NCI-H2081 treated with DMSO at 0.1 percent for 48 hours (cell line): ENCODE measurements at places on chromosomes 12 and 14.

- no peak for DNase-seq
These were observed 142.0 kb downstream of the KTN1 start for GRCh38 chr14:55722054-55722453.

DNA sequence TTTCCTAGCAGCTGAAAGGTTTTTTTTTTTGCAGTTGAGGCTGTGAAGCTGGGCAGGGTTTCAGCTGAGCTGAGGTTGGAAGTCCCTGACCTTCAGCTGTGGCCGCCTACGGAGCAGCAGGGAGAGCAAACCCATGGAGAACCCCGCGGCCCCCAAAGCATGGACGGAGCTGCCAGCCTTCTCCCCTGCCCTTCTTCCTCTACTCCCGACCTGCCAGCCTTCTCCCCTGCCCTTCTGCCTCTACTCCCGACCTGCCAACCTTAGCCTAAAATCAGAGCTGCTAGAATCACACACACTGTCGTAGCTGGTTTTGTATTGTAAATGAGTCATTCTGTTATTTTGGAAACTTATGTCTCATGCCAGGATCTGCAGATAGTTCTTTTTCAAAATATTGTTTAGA lies 74.6 kb downstream of the PPP2R5C start:
- no peak for DNase-seq

DNA sequence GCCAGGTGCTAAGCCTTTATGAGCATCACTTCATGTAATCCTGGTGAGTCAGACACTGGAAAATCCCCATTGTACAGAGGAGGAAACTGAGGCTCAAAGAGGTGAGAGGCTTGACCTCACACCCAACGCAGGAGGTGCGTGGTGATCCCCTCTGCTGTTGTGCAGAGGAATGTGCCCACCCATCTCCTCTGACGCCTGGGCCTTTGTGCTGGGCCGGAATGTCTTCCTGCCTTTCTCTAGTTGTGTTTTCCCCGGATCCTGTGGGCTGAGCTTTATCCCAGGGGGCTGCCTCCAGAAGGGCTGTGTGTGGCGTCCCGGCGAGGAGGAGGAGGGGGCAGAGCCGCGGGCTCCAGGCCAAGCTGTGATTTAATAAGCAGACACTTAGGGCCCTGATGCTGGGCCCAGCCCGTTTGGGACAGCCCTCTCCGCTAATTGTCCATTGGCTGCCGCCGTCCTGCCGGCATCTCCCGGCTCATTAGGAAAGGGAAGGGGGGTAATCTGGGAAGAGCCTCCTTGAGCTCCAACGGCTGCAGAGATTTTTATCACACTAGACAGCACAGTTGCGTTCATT lies 653.6 kb downstream of the MED13L start:
- DNase-seq = no peak

- no peak for DNase-seq
These were observed 207.6 kb downstream of the BCL11B start for GRCh38 chr14:99064262-99064954.

DNA sequence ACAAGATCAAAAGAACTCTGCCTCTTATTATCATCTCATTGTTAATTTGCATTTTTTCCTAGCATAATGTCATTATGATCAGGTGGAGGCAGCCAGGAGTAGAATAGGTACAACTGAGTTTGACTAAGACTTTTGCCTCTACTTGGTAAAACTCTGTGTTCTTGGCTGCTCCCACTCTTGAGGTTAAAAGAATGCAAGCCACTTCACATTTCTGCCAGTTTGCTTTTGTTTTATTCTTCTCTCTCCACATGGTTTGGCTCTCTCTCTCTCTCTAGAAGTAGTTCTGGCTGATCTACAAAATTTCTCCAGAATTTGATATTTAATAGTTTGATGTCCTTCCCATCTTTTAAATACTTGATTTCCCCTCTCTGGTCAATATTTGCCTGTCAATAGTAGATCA lies 170.7 kb upstream of the E2F7 start:
- no peak for DNase-seq

DNA sequence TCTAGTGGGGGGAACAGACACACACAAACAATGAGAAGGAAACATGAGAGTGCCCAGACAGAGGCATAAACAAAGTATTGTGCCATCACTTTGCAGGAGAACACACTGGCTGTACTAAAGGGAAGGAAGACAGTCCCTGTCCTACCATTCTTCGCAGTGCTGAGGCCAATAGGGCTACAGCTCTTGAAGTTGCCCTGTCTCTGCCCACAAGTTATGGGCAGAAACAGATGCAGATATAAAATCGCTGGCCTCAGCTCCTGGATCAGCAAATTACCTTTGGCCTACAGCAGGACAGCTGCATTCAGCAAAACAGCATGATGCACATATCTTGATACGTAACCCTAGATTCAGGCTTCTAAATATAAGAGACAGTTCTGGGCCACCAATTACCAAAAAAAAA lies 23.0 kb upstream of the PRKAB1 start:
- no peak for DNase-seq

DNA sequence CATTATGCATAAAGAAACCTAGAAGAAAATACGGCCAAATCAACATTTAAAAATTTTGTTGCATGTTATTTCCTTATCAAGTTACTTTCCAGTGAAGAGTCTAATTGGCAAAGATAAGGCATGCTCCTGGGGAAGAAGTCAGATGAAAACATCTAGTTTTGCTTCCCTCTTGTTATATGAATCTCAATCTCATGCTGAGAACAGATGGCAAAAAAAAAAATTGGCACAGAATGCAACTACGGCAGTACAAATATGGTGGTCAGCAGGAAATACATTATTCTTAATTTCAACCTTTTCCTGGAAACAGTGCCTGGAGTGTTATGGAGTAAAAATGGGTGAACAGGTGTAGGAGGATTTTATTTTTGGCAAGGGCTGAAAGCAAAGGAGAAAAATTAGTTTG lies 32.8 kb downstream of the HECTD4 start:
- peak; percentile 90 for DNase-seq

DNA sequence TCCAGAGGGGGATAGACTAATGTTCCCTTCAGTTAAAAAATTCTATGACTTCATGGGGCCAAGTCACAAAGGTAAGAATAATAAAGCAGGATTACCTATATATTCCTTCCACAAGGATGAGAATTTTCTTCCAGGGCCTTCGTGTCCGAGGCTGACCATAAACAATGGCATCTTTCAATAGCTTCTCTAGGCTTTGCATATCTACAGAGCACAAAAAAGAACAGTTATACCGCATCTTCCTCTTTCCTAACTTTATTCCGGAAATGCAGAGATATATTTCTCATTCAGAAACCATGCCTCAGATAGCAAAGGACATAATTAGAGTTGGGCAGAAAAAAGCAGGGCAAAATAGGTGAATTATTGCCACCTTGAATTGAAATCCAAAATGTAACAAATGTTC lies 58.3 kb upstream of the ISM2 start:
- DNase-seq = no peak

DNA sequence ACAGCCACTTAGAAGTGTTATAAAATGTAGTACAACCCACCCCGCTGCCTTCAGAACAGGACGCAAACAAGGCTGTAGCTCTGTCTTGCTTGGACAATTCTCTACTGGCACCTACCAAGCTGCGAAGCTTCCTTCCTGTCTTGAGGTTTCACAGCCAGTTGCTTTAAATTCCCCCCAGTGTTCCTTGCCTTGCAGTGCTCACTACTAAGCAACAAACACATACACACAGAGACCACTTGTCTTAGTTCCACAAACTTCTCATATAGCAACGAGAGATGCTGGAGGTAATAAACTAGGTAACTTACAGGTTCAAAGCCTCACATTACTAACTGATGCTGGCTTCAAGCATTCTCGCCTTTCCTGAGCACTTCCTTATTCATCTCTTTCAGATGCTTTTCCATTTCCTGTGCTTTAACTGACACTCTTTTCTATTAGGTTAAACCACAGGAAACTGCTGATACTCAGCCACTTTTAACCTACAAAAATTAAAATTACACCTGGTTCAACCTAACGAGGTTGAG lies 91.5 kb upstream of the PTGDR start:
- DNase-seq = no peak

DNA sequence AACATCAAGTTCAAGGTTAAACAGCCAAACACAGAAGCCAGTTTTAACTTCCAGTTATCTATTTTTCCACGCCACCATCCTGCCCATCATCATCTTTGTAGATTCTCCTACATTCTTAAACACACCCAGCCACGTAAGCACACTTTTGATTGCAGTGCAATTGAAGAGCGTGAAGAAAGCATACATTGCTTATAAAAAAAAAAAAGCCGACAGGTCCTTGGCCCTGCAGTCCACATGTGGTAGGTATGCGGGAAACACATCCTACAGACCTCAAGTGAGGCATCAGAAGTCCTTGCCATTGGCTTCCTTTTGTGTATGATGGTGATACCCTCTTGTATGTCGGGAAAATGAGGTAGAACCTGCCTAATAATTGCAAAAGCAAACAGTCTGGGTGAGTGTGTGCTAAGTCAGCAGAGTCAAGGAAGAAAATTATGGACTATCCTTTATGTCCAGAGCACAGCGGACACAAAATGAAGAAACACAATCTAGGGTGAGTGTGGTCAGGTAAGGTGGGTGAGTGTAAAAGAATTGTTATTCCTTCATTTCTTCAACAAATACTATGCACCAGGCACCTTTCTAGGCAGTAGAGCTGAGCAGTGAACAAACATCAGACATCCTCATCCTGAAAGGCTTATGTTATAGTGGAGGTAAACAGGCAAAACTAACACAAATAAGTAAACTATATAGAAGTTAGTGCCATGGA lies 51.5 kb downstream of the EID3 start:
- no peak for DNase-seq

- no peak for DNase-seq
These were observed 1.1 kb downstream of the AMDHD1 start for GRCh38 chr12:95944108-95944704.

GRCh38 chr14:68643673-68644072 lies 149.2 kb downstream of the ZFP36L1 start:
- DNase-seq = no peak
